EH (cell line): ENCODE measurements at places on chromosomes 1 and 21.
A peak's percentile ranks its signal among the peaks of the same experiment; 100 is the strongest.

- no peak for DNase-seq
Observed at GRCh38 chr1:214511639-214511998, 39.8 kb downstream of the PTPN14 start.

DNA sequence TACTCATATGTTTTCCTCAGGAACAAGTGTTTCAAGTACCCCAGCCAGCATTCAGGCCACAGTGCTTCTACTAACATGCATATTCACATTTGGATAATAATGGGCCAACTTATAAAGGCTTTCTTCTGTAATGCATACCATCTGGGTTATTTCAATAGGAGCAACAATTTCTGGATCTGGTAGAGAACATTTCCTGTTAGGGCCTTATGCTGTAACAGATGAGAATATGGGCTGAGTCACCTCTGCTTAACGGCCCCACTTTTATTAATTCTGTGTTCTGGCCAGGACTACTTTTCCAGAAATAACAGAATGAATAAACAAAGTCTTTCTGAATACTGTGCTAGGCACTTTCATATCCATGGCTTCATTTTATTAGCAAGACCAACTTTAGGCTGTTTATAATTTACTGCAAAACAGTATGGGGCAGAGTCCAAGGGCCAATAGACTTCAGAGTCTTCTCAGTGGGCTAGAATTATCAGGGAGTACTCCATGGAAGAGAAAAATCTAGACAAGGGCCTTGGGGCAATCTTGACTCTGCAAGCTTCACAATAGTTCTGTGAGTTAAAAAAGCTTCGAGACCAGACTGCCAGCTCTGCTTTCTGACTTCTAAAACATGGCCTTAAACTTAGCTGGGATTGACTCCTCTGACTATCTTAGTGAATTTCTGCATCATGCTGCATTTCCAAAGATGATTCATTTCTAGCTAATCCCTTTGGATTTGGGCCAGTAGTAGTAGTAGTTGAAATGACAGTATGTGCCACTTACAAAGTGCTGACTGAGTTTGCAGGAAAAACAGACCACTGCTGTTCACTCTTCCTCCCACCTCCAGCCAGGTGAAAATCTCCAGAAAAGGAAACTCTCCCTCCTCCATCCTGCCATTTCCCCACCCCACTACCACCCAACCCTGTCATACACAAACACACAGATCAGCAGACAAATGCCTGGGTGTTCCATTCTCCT, 8.2 kb upstream of the SSX2IP start:
- DNase-seq = peak; percentile 93

DNA sequence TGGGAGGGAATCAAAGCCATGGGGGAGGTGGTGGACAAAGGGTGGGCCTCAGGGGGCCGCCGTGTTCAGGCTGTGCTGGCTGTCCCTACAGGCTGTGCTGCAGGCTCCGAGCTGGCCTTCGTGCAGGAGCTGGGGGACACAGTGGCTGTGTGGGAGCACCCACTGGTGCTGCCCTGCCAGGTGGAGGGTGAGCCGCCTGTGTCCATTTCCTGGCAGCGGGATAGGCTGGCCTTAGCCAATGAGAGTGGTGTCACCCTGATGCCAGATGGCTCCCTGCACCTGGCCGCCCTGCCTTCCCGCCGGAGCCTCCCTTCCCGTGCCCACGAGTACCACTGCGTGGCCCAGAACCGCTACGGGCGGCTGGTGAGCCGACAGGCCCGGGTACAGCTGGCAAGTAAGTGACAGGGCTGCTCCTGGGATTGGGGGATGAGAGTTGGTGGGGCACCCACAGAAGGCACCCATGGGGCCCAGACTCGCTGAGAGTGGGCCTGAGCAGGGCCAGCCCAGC, 20.2 kb downstream of the SLC27A3 start:
- no peak for DNase-seq

- DNase-seq = peak; percentile 14
Observed at GRCh38 chr21:39397646-39398385, 47.8 kb downstream of the LCA5L start.

GRCh38 chr1:78301141-78301540, 189.6 kb upstream of the PTGFR start:
- DNase-seq = peak; percentile 51

GRCh38 chr1:116737020-116737854, 17.0 kb upstream of the CD2 start:
- DNase-seq = peak; percentile 54

- no peak for DNase-seq
Observed at GRCh38 chr1:3825356-3825755, 29.1 kb upstream of the LRRC47 start.

GRCh38 chr1:109266965-109267364, 16.0 kb downstream of the PSRC1 start:
- DNase-seq = peak; percentile 68

DNA sequence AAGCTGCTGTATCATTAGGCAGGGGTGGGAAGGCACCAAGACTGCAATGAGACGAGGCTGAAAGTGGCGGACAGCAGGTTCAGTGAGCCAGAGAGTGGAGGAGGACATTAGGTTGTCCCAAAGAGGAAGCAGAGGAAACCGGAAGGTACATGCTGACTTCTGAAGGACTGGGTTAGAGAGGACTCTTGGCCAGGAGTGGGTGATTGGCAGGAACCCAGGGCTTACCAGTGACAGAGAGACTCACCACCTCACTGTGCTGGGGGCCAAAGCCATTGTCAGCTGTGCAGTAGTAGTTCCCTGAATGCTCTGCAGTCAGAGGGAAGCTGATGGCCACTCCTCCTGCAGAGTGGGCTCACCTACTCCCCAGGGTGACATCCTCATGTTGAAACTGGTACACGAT, 41.9 kb upstream of the FCRL4 start:
- DNase-seq = no peak

- DNase-seq = no peak
Observed at GRCh38 chr1:246599315-246599714, 33.1 kb downstream of the CNST start.

GRCh38 chr1:2606396-2606880, 19.9 kb downstream of the PRXL2B start:
- no peak for DNase-seq

- peak; percentile 45 for DNase-seq
Observed at GRCh38 chr1:44326024-44326701, 28.9 kb downstream of the ERI3 start.

DNA sequence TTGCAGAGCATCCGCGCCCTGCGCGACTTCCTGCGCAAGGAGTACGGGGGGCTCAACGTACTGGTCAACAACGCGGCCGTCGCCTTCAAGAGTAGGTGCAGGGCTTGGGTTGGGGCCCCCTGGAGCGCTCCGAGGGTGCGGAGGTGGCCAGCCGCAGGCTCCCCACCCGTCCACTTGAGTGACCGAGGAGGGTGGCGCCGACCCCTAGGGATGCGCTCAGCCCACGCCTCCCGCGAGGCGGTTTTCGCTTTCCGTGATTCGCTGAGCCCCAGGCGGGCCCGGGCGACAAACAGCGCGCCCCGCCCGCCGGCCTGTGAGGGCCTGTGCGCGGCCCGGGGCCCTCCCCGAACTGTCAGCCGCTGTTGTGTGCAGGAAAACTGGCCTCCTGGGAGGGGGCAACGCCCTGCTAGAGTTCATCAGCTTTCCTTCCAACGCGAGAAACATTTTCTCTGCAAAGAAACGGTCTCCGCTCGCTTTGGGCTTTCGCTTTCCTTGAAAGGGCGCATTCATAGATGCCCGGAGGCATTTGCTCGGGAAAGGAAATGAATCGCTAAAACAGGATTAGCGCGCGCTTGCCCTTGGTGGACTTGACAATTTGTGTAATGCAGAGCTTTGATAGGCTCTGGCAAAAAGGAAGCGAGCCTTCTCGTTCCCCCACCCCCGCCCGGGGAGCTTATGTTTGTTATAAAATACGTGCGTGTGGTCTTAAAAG, 668 bp downstream of the CBR3 start:
- DNase-seq = peak; percentile 92

GRCh38 chr21:25733859-25734653, 648 bp downstream of the ATP5PF start:
- DNase-seq = peak; percentile 44

DNA sequence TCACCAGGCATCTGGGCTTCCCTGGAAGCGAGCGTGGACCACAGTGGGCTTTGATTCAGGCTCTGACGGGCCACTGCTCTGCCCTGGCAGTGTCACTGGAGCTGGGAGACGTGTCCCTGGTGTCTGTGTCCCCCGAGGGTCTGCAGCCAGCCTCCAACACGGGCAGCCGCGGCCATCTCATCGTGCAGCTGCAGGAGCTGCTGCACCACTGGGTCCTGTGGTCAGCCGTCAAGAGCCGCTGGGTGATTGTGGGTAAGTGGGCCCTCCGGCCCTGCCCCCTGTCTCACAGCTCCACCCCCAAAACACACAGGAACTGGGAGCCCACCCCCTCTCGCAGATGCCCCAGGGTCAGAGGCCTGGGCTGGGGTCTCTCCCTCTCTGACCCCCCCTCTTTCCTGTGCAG, 40.7 kb downstream of the DISP3 start:
- no peak for DNase-seq

- DNase-seq = peak; percentile 10
Observed at GRCh38 chr1:3066250-3066711, 2.7 kb upstream of the PRDM16 start.

- DNase-seq = no peak
Observed at GRCh38 chr1:151618470-151618869, 6.6 kb downstream of the SNX27 start.

GRCh38 chr1:1748686-1749321, 24.6 kb upstream of the CDK11A start:
- no peak for DNase-seq

DNA sequence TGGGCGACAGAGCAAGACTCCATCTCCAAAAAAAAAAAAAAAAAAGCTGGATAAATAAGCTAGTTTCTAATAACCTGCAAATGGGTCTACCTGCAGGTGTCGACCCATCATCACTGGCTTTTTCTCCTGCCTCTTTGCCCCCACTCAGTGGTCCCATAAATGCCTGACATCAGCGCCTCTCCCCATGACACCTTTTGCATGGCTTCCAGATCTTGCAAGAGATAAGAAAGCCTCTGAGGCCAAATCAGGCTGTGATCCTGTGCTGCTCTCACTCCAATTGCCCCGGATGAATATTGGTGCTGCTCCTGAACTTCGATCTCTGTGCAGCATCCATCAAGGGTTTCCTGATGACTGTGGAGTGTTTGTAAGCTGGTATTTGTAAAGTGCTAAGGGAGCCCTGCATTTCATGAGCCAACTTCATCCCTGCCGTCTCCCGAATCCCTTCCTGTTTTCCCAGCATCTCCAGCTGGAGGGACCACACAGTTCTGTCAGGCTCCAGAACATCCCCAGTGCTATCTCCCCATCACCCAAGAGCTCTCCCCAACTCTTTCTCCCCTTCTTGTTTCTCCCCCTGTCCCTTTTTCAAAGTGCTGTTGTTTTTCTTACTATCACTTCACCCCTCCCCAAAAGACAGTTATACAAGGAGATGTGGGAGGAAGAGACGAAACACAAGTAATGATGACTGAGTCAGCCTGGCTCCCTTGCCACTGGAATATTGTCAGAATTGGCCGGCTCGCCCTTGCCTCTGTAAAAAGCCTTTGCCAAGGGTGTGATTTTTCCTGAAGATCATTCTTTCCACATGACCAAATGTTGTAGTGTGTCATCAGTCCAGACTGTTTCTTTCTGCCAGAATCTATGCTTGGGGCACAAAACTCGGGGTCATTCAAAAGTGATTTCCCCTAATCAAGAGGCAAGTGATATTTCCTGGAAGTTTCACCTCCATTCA, 2.8 kb upstream of the EFHD2 start:
- peak; percentile 90 for DNase-seq

- DNase-seq = no peak
Observed at GRCh38 chr1:110148961-110149360, 1.3 kb upstream of the SLC6A17 start.

GRCh38 chr1:33097762-33098161, 16.8 kb downstream of the AZIN2 start:
- no peak for DNase-seq

GRCh38 chr1:50829014-50829958, 130.8 kb downstream of the FAF1 start:
- DNase-seq = peak; percentile 25

DNA sequence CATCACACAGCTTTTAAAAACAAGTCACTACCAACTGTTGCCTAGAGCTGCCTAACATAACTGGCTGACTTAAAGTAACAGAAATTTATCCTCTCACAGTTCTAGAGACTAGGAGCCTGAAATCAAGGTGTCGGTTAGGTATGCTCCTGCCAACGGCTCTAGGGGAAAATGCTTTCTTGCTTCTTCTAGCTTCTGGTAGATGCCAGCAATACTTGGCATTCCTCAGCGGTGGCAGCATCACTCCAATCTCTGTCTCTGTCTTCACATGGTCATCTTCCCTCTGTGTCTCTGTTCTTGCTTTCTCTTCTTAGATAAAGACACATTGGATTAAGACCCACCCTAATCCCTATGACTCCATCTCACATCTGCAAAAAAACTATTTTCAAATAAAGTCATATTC, 51.5 kb downstream of the DMRTA2 start:
- DNase-seq = peak; percentile 42

- DNase-seq = no peak
Observed at GRCh38 chr1:196001188-196001587, 607.1 kb downstream of the KCNT2 start.

- peak; percentile 56 for DNase-seq
Observed at GRCh38 chr1:103283841-103284669, 175.7 kb upstream of the COL11A1 start.

- no peak for DNase-seq
Observed at GRCh38 chr1:94619731-94620130, 78.2 kb upstream of the F3 start.

DNA sequence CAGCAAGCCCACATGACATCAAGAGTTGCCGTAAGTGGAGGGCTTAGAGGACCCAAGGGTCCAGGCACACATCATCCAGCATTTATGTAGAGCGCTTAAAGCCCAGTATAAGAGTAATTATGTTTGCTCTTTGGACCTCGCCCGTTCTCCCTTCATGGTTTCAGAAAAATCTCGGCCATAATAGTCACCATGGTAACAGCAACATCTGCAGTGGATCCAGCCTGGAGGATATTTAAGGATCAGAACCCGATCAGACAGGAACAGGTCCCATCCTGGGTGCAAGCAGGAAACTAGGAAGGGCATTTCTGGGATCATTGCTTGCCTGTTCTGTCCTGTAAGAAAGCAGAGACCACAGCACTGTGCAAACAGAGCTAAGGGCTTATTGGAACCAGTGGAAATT, 89.9 kb upstream of the KAZN start:
- DNase-seq = no peak

- DNase-seq = peak; percentile 15
Observed at GRCh38 chr1:205782627-205783432, 7.5 kb upstream of the RAB29 start.

DNA sequence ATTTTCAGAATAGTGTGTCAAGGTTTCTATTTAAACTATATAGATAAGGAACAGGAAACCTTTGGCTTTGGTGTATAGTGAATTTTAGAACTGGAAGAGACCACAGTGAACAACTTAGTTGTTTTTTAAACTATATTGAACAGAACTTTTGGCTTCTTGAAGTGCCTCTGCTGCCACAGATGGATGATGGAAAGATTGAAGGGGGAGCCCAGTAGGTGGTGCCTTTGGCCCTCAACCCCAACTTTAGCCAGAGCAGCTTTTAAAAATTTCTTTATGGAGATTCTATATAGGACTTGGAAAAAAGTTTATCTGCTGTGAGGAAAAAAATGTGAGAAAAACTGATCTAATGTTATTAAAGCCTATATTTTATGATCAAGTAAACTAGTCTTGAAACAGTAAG, 50.2 kb downstream of the SWT1 start:
- no peak for DNase-seq
